Endodermal cell (in vitro differentiated cells): ENCODE measurements at places on chromosomes 11 and 22. TPM values are rescaled to one million over a fixed set of nuclear protein-coding genes. Genes with fewer than 3 reads are reported as not detected.

- no peak for DNase-seq
- peaks cover 15% of the 10 kb centered on the region for H3K27me3 ChIP-seq
- no peak overlapping the region for H3K4me3 ChIP-seq
- H3K36me3 ChIP-seq: no peaks in the 10 kb centered on the region
Measured at GRCh38 chr11:15038963-15039362, 34.4 kb upstream of the CALCB start.

DNA sequence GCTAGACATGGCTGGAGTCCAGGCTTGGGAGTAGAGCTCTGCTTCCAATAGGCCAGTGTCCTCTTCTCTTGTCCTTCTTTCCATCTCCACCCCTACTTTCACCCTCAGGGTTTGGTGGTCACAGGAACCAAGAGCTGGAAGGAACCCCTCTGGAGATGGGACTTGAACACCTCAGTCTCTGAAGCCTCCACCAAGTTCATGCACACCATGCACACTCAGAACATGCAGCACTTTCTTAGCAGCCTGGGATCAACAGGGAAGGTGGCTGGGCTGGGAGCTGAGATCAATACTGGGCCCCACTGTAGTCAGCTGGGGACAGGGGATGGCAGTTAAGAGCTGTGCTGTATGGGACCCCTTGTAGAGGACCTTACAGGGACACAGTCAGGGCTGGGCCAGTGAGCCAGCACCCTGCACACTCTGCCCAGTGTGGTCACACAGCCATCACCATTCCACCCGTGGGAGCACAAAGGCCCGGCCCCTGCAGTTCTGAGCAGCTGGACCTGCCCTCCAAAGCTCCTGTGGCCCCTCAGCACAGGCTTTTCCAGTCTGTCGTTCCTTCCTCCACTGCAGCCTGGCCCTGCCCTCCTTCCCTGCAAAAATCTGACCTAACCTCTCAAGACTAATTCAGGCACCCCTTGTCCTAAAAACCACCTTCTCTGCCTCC, 47.7 kb downstream of the GAB4 start:
- H3K27me3 ChIP-seq: no peaks in the 10 kb centered on the region
- H3K4me3 ChIP-seq: no peak overlapping the region
- H3K36me3 ChIP-seq: no peaks in the 10 kb centered on the region
- no peak overlapping the region for H3K27ac ChIP-seq

DNA sequence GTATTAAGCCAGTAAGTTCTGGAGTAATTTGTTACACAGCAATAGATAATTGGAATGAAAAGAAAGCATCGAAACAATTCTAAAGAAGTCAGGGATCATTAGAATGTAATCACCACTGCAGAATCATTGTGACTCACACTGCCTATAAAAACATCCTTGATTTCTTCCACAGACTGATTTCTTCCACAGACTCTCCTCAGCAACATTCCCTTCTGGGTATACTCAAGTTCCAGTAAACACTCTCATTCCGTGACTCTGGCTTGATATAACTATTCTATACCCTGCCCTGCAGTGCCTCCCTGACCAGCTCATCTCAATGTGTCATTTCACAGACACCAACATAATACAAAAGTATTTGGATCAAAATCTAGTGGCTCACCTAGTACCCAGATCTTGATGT, 120.5 kb downstream of the BBOX1 start:
- no peaks in the 10 kb centered on the region for H3K36me3 ChIP-seq
- no peak for DNase-seq
- H3K27me3 ChIP-seq: no peaks in the 10 kb centered on the region
- no peak overlapping the region for H3K27ac ChIP-seq
- no peak overlapping the region for H3K4me3 ChIP-seq

DNA sequence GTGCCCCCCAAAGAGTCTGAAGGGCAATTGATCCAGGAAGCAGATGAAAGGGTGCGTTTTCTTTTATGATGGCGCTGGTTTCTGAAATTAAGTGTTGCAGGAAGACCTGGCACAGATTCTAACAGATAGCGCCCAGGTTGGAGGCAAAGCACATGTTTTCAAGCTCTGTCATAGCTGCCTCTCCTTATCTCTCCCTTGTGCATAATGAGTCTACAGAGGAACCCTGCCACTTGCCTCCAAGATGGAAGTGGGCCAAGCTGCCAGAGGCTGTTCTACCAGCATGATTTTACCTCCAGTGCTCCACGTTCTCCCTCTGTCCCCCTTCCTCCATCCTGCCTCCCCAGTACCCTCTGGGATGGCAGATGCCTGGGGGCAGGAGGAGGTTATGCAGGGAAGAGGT, 30.0 kb upstream of the TLCD5 start:
- no peak overlapping the region for H3K27ac ChIP-seq
- H3K4me3 ChIP-seq: no peak overlapping the region
- H3K27me3 ChIP-seq: peaks cover 25% of the 10 kb centered on the region

DNA sequence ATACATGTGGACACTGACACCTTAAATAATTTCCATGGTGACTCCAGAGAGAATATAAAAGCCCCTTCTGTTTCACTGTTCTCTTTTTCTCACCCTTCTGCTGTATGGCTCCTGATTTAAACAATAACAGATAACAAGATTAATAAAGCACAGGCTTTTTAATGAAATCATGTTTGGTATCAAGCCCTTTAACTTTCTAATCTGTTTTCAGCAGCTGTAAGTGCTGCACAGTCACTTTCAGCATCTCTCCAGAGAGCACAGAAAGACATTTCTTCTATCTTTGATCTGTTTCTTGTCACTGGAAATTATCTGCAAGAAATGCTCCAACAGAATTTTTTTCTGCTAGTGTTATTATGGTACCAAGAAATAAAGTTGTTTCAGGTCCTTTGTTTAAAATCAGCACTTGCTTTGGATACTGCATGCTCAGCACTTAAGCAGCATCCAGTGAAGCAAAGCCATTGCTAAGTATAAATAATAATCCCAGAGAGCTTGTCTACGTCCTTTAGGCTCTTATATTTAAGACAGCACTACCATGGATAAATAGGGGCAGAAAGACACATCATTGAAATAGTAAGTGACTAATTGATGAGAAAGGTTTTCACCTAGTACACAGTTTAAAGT, 134.2 kb upstream of the CARD18 start:
- no peak overlapping the region for H3K27ac ChIP-seq
- DNase-seq: no peak
- no peak overlapping the region for H3K4me3 ChIP-seq

- no peak for DNase-seq
- H3K27me3 ChIP-seq: no peaks in the 10 kb centered on the region
Measured at GRCh38 chr22:43720716-43721115, 91.4 kb downstream of the EFCAB6 start.

DNA sequence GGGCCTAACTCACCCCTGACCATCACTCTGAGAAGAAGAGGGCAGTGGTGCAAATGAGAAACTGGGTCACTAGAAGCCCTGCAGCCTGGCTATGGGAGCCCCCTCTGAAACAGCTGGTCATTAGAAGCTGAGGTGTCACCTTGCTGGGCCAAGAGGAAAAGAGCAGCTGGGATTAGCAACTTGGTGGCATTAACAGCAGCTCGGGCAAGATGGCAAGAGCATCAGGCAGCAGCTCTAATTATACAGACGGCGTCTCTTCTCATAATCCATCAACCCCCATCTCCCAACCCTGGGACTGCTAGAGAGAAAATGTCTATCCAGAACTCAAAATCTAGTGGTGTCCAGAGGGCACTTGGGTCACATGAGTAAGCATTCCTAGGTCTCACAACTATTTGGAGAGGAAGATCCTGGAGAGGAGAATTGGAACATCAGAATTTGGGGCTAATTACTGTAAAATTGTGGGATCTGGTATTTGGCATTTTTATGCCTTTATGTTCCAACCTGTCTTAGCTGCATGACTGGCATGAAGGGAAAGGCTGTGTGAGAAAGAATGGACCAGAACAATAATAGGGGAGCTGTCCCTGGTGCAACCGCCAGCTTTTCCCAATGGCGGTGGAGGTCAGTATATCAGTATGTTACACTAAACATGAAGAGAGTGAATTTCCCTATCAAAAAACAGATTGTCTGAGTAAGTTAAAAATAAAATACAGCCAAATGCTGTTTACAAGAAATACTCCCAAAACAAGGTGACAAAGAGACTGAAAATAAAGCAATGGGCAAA, 7.6 kb upstream of the LMO1 start:
- H3K27ac ChIP-seq: no peak overlapping the region
- peaks cover 3% of the 10 kb centered on the region for H3K4me1 ChIP-seq
- H3K4me3 ChIP-seq: no peak overlapping the region
- DNase-seq: peak; percentile 18

Gene CLDN5
- total RNA-seq: 0.65 to 0.84 TPM (median 0.66 TPM) in 3 replicates

Gene SLC22A12
- total RNA-seq: not detected in 2 replicates
